ENCODE measurements at places on chromosomes 16 and 17.

DNA sequence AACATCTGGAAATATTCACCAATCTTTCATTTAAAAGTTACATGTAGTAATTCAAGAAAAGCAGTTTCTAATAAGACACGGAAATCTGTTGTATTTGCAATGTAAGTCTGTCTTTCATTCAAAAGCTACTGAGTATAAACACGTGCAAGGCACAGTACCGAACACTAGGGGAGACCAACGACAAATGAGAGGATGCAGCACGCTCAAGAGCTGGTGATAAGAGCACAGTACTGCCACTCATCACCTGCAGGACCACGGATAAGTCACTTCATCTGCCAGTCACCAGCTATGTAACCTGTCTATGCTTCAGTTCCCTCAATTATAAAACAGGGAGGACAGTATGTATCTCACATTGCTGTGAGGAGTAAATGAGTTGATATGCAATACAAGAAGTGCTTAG lies 67.1 kb downstream of the CLEC18A start:
- peak; percentile 44 for DNase-seq

DNA sequence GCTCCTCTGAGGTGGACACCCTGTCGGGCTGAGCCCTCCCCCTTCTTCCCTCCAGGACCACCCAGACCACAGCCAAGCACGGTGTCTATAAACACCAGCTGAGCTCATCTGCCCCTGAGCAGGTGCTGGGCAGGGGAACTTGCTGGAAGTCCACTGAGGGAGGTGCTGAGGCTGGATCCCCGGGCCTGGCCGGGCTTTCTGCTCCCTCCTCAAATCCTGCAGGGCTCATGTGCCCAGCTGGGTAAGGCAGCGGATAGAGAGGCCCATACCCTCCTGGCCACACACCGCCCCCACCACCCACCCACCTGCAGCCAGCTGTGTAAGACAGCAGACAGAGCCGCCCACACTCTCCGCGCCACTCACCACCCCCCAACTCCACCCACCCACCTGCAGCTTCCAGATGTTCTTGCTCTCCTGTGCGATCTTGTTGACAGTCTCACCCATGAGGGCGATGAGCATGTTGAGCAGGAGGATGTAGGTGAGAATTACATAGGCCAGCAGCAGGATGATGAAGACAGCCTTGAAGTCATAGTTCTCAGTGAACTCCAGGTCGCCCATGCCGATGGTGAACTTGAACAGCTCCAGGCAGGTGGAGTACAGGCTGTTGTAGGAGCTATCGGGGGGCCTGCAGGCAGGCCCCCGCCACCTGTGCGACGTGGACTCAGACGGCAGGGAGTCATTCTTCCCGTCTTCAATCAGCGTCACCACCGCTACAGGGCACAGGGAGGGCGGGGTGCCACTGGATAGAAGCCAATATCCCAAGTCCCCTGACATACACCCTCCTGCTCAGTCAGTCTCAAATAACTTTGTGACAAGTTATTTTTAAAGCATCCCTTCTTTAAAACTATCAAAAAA lies 15.9 kb upstream of the TRPV3 start:
- no peak for DNase-seq

DNA sequence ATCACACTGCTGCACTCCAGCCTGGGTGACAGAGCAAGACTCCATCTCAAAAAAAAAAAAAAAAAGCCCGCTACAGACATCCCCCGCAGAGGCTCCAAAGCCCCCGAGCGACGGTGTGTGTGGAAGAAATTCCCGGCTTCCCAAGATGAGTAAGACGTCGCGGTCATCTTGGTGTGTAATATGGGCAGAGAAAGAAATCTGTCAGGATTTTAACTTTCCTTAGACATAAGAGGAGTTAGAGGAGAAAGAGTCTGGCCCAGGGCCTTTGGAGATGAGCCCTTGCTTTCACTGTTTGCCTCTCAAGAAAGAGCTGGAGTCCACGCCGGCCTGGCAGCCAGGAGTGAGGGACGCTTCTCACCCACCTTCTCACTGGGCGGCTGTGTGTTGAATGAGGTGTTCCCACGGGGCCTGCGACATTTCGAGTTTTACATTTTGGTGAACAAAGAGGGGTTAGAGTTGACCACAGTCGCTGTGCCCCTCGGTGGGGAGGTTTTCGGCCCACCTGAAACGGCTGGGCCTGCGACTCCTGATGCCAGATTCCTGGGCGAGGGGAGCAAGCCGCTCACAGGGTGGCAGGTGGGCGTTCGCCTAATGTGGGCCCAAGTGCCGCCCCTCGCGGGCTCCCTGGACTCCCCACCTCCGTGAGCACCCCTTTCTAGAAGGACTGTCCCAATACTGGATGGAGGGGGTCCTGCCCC lies 17.9 kb downstream of the C1QTNF1 start:
- no peak for DNase-seq

DNA sequence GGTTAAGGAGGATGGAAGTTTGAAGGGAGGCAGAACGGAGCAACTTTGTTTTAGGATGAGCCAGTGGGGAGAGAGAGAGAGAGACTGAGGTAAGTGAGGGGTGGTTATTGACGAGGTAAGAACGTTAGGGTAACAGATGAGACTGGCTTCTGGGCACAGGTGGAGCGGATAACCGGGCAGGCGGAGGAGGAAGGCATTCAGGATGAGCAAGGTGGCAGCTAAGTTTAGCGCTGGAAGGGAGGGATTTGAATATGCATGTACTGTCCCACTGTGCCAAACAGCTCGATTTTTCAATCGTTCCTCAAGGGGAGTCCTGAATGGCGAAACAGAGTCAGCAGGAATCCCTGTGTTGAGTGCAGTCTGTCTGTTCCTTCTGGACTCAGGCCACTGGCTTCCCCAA lies 35.8 kb downstream of the CACNG3 start:
- no peak for DNase-seq

- no peak for DNase-seq
These were observed 177.4 kb downstream of the RBFOX1 start for GRCh38 chr16:7509963-7510601.

DNA sequence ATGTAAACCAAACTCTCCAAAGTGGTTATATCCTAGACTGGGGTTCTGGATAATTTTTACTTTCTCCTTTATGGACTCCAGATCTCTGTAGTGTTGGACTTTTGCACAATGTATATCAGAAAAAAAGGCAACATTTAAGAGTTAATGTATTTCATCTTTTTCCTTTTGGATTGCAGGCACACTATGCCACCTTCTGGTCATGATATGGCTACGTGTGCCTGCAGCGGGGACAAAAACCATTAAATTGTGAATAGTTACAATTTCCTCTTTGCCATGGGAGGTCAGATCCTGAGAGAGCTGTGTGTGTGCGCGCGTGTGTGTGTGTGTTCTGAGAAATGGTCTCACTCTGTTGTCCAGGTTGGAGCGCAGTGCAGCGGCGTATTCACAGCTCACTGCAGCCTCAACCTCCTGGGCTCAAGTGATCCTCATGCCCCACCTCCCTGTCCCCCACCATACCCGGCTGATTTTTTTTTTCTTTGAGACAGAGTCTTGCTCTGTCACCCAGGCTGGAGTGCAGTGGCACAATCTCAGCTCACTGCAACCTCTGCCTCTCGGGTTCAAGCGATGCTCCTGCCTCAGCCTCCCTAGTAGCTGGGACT lies 4.3 kb upstream of the SGF29 start:
- no peak for DNase-seq

DNA sequence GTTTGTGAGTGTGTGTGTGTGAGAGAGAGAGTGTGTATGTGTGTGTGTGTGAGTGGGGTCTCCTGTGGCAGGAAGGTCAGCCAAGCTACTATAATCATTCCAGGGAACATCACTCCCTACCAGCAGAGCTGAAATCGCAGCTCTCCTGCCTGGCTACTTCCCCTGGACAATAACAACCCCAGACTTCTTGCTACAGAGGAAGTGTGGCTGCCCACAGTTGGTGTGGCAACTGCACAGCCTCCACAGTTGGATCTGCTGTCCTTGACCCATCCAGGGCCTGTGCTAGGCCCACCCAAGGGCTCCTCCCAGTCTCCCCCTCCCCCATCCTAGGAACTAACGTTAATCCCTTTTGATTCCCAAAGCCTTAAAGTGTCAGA lies 1.5 kb downstream of the SLC13A5 start:
- no peak for DNase-seq

DNA sequence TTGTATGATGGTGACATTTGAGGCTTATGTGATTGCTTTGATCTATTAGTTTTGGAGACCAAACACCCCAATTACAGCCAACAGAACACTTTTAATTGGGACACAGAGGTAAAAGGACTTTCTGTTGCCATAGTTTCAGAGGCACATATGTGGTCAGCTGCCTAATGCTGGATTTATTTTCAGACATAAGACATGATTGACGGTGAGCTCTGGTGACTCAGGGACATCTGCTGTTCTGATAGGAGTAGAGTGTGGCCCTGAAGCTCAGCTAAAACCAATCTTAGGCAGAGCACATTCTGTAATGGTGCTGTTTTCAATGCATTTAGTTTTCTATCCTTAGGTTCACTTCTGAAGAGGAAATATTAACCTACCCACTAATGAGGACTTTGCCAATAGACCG lies 247.1 kb downstream of the UTP18 start:
- no peak for DNase-seq

DNA sequence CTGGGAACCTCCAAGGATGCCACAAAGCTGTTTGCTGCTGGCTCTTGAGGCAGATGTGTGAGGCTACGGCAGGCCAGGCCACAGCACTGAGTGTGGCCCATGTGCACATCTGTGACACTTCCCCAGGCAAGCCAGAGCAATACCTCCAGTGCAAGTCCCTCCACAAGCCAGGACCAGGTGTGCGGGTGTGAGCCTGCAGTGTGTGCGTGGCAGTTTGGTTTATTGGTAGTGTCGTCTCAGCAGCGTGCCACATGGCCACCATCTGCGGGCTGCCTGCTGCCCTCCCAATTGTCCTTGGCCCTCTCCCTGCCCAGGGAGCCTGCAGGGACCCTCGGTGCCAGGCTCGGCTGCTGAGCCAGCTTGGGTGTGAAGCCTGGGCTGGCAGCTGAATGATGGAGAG lies 9.9 kb upstream of the SREBF1 start:
- DNase-seq = no peak

DNA sequence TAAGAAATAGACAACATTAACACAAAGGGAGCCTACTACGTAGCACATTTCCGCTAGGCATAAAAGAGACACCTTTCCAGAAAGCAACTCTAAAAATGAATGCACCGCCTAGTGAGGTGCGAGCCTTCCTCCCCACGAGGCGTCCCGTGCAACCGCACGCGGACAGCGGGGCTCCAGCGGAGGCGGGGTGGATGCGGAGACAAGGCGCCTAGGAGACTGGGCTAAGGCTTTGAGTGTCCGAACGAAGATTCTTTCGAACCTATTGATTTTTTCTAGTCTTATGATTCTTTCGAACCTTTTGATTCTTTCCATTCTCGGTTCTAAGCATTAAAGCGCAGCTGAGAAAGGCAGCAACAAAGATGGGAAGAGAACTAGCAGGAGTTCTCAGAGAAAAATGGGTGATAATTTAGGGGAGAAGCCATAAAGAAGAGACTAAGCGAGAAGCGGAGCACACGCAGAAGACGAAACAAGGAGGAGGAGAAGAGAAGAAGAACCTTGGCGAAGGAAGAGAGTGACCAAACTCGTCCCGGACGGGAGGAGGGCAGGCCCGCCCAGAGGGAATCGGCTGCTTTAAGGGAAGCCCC lies 394 bp upstream of the CPD start:
- peak; percentile 69 for DNase-seq

GRCh38 chr16:31055613-31056012 lies 18.4 kb downstream of the ZNF668 start:
- no peak for DNase-seq

GRCh38 chr17:80792373-80792781 lies 199.3 kb upstream of the CHMP6 start:
- no peak for DNase-seq

- no peak for DNase-seq
These were observed 6.4 kb downstream of the CUEDC1 start for GRCh38 chr17:57948555-57949420.

DNA sequence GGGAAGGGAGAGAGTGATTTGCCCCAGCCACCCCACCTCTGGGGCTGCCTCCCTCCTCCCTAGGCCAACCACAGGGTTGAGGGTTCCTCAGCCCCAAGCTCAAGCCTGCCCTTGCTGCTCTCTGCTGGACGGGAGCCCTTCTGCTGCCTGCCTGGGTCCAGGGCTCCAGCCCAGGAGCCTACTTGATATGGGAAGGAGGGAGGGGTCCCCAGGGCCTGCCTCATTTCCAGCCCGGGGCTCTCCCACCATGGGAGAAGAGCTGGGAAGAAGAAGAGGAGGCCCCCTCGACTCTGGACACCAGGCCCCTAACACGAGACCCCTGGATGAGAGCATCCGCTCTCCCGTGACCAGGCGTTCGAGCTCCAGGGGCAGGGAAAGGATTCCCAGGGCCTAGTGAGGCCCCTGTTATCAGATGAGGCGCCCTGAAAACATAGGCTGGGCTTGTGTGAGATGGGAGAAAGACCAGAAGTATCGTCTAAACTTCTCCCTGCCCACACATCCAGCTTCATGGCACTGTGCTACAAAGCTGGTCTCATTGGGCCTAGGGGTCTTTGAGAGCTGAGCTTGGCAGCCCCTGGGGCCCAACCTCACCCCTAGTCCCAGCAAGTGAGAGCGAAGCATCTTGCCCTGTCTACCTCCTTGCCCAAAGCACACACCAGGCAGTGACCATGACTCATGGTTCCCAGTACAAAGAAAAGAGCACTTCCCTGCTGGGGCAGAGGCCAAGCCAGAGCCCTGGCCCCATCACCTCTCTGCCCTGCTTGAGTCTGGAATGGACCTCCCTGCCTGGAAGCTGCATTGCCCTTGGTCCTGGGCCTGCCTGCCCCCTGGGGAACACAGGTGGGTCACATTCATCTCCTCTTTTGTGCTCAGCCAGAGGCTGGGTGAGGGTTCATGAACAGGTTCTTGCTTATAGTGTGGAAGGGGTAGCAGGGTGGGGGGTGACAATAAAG lies 987 bp downstream of the SLC16A5 start:
- DNase-seq = peak; percentile 20

DNA sequence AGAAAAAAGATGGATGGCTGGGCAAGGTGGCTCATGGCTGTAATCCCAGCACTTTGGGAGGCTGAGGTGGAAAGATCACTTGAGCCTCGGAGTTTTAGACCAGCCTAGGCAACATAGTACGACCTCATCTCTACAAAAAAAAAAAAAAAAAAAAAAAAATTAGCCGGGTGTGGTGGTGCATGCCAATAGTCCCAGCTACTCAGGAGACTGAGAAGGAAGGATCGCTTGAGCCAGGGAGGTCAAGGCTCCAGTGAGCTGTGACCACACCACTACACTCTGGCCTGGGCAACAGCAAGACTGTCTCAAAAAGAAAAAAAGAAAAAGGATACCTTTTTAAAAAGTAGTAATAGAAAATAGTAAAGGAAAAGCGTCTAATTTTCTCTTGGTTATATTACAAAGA lies 20.7 kb downstream of the ZNF652 start:
- DNase-seq = no peak

GRCh38 chr16:1924095-1924494 lies 5.9 kb upstream of the HS3ST6 start:
- DNase-seq = no peak

Measured in activated naive CD8-positive, alpha-beta T cell treated with anti-CD3 and anti-CD28 coated beads for 36 hours (primary cell).